ENCODE measurements at places on chromosomes 13 and 19.

- DNase-seq, result no peak
Measured at GRCh38 chr13:100212904-100213553, 124.1 kb downstream of the PCCA start.

DNA sequence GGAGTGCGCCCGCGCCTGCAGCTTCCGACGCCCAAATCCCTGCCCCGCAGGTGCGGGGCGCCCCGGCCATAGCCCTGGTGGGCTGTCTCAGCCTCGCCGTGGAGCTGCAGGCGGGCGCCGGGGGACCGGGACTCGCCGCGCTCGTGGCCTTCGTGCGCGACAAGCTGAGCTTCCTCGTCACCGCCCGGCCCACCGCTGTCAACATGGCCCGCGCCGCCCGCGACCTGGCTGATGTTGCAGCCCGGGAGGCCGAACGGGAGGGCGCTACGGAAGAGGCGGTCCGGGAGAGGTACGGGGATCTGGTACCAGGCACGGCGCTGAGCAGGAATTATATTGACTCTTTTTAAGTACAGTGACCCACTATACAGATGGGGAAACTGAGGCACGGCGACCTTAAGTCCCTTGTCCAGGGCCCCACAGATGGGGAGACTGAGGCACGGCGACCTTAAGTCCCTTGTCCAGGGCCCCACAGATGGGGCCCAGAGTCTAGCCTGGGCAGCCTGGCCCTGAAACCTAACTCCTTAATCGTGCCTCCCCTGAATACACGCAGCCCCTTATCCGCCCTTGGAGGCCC is 586 bp downstream of the MRI1 start:
- peak; percentile 8 for DNase-seq

DNA sequence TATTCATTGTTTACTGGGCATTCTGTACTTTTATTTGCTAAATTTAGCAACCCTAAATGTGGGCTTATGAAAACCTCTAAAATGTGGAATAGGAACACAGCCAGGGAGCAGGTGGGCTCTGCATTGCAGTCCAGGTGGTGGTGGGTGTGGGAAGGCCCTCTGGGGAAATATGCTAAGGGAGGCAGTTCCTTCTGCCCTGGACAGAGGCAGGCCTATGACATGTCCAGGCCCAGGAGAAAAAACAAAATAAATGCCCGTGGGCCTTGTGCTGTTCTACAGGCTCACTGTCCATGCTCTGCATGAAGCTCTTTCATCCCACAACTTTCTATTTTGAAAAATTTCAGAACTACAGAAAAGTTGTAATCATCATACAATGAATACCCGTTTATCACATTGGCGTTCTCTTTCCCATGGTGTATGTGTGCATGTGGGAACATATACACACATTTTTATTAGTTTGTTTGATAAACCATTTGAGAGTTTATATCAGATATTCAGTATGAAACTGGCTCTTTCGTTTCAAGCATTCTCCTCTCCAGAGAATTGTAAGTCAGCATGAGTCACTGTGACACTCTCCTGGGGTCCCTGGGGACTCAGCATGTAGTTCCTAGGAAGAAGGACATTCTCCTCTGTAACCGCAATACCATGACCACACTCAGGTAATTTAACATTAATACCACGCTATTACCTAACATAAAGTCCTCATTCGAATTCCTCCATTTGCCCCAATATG is 505.3 kb downstream of the COG6 start:
- DNase-seq, result no peak

GRCh38 chr19:18422530-18423191 is 3.5 kb downstream of the SSBP4 start:
- DNase-seq, result peak; percentile 48

DNA sequence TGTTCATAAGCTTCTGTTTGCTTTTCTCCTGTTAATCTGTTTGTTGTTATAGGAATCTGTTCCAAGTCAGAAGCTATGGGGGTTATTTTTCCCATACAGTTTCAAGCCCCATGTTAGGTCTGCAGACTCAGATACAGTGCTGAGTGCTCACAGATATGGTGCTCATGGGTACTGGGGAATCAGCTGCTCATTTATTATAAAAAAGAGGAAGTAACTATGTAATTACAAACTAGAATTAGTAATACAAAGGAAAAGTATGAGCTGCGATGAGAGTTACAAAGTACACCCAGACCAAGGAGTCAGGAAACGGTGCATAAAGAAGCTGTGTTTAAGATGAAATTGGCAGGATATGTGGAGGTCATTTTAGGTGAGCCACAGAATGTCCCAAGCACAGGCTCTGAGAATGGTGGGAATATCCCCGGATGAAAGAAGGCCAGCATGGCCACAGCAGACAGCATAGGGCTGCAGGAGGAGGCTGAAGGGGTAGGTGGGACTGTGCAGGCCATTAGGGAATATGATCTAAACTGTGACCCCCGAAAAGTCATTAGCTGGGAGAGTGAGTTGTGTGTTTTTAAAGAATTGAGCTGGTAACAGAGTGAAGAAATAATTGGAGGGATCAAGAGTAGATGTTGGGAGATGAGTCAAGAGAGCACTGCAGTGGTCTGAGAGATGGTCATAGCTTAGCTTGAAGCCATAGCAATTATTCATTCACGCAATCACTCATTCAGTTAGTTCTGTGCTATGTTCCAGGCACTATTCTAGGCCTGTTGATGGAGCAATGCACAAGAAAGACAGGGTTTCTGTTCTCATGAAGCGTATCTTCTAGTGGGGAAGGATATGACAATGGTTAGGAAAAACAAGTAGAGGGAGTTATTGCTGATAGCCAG is 177.4 kb upstream of the UBL3 start:
- no peak for DNase-seq

DNA sequence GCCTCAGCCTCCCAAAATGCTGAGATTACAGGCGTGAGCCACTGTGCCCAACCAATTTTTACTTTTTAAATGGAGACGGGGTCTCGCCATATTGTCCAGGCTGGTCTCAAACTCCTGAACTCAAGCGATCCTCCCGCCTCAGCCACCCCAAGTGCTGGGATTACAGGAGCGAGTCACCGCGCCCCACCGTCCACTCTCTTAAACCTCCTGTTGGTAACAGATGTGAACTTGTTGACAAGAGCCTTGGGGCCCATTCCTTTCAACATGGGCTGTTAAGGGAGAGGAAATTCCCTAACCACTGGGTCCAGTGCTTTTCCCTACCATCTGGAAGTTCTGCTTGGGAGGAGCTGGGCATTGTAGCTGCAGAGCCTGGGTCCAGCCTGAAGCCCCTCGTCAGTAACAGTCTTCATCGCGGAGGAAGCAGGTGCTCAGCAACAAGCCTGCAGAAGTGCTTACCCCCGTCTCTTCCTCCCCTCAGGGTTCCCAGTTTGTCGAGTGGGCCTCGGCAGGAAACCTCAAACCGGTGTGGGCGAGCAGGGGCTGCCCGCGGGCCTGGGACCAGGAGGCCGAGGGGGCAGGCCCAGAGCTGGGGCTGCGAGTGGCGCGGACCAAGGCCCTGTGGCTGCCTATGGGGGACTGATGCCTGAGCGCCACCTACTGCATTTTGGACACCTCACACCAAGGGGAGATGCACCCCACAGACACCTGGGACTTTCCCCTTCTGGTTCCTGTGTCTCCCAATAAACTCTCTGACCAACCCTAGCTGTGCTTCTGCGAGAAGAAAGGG is 4.0 kb upstream of the FLT3LG start:
- peak; percentile 94 for DNase-seq

DNA sequence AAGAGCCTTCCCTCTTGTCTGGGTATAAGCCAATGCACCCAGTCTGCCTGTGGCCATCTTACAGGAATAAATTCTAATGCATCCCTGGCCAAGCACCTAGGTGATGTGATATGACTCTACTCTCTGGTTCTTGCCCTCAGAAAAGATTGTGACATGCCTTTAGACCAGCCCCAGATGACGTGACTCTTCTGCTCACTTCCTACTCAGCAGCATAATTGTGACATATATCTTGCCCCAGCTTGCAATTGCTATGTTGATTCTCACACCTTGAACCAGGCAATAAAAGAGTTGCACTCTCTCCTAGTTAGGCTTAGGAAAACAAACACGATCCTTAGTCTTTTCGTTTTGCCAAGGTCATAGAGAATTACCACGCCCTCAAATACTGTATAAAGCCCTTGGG is 13.3 kb upstream of the ZNF726 start:
- no peak for DNase-seq

DNA sequence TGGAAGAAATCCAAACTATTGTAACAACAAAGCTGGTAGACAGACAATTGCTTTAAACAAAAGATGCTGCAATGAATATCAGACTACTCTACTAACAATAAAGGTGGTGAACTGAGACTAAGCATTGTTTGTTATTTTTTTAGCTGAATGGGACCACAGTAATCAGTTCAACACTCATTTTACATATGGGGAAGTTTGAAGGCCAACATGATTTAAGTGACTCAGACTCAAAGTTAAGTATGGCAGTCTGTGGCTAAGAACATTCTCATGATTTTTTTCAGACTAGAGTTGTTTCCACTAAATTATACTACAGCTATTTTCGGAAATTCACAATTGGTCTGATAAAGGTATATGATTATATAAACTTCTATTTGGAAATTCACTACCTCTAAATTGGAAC is 10.4 kb downstream of the EXOSC8 start:
- no peak for DNase-seq

GRCh38 chr19:56105090-56105701 is 15.9 kb downstream of the ZNF787 start:
- DNase-seq, result peak; percentile 35

- no peak for DNase-seq
Measured at GRCh38 chr13:73664851-73665250, 469.4 kb downstream of the KLF12 start.

- no peak for DNase-seq
Measured at GRCh38 chr19:19270749-19271571, 2.1 kb downstream of the TM6SF2 start.
